ENCODE measurements at places on chromosomes 2 and 18.

- DNase-seq, result no peak
Observed at GRCh38 chr2:210399440-210400041, 77.0 kb downstream of the LANCL1 start.

GRCh38 chr2:12484536-12485115, 232.1 kb upstream of the TRIB2 start:
- no peak for DNase-seq

DNA sequence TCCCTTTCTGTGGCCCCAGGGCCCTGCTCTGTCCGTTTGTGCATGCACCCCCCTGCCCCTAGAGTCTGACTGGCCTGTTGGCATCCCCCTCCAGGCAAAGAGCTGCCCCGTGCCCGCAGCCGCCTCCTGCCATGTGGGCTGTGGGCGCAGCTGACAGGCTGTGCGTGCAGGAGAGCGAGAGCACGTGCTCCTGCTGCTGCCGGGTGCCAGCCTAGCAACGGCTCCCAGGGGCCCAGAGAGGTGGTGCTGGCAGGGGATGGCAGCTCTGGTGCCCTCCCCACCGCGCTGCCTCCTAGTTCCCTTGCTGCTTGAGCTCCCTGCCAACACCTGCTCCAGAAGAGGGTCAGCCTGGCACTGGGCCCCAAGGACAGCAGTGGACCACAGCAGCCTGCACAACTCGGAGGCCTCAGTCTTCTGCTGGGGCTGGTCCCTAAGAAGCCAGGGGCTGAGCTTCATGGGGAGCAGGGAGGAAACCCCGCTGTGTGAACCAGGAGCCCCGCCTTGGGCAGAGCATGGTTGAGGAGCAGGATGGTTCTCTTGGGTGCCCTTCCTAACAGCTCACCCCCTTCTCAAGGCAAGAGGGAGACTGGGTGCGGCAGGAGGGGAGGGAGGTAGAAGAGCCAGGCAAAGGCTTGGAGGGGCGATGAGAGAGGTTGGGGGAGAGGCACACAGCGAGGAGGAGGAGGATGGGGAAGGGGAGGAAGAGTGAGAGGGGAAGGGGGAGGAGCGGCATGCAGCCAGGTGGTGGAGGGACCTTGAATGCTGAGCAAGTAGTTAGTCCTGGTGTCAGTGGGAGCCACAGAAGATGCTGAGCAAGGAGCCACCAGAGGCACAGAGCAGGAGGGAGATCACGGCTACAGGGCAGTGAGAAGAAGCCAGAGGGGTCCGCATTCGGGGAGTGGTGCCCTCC, 23.8 kb upstream of the PTMA start:
- DNase-seq, result no peak

DNA sequence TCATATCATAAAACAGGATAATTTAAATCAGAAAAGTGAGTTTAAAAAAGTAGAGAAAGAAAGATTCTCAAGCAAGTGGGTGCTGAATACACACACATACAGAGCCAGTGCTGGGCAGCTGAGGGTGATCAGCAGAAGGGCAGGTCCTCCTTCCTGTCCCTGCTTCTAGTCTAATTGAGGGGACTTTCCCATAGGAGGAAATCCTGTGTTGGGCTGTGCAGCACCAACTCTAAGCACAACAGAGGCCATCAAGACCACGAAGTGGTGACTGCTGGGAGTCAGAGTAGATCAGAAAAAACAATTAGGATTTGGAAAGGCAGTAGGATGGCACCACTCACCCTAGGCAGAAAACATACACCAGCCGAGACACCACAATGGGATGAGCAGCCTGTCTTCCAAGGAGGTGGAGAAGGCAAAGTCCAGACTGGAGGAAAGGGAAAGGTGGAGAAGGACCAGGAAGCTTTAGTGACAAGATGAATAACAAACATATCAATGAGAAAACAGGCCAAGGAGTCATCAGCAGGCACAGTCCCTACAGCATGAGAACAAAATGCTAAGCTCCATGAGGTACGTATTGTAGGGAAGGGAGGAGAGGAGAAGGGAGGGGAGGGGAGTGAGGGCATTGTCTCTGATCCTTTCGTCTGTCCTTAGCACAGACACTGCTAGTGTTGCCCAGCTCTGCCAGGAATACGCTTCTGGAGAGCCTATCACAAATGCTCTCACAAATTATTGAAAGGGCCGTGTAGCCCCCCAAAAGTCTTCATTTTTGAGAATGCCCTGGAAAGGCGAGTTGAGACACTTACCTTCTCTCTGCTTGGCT, 16.7 kb upstream of the MSGN1 start:
- no peak for DNase-seq

DNA sequence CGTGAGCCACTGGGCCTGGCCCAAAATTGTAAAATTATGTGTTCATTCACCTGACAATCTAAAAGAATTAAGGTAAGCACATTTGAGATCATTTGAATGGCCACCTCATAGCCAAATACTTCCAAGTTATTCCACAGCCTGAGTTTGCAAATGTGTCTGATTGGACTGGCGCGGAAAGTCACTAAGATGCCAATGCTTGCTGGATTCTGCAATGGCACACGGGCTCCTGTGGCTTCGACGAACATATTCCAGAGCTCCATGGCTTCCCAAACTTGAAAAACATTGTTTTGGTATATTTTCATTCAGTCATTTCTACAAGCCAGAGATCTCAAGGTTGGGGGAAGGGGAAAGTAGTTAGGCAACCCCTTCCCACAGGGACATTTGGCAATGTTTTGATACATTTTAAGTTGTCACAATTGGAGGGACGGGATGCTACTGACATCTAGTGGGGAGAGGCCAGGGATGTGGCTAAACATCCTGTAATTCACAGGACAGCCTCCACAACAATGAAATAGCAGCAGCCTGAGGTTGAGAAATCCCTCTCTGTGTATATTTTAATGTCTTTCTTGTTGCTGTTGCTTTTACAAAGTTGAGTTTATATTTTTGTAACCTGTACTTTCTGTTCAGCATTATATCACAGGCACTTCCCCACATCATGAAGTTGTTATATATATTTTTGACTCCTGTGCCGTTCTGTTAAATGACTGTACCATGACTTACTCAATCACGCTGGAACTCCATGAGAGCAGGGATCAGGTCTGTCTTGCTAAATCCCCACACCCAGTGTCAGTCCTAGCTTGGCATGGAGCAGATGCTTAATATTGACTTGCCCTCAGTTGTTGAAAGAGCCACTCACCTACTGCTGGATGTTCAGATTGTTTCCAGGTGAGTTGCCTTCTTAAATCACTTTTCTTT, 56.9 kb downstream of the COL4A4 start:
- DNase-seq, result no peak

GRCh38 chr2:186484062-186484735, 1.9 kb upstream of the ZC3H15 start:
- no peak for DNase-seq

DNA sequence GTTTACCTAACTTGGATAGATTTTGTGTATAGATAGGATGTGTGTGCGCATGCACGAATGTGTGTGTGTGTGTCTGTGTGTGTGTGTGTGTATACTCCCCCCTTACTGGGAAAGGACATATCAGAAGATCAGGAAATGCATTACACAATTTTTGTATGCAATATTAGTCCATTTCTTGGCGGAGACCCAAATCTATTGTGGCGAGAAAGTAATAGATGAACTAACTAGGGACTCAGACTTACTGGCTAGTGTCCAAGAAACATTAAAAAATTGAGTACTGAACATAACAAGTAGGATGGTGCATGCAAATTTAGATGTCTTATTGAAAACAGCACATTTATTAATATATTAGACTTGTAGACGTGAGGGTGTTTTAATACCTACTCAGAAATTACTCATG, 1036.5 kb upstream of the FANCL start:
- DNase-seq, result no peak

DNA sequence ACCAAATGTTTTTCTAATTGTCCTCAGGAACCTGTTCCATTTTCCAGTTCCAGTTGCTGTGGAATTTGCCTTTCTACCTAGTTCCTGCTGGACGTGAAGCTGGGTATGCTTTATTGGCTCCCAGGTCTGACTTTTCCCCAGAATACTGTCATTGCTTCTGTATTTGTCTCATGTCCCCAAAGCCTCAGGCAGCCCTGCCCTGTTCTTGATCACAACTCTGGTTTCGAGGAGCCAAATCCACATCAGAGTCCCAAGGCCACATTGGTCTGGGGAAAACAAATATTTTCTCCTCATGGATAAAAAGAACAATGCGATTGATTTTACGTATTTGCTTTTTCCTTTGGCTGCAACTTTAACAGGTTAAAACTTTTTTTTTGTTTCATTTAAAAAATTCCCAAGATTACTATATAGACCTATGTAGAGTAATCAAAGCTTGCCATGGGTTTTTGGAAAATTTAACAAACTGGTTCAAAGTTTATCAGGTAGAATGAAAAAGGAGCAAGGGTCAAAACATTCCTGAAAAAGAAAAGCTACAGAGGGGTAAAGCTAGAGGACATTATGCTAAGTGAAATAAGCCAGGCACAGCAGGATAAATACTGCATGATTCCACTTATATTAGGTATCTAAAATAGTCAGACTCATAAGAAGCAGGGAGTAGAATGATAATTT, 85.2 kb downstream of the MDH1 start:
- DNase-seq, result no peak

DNA sequence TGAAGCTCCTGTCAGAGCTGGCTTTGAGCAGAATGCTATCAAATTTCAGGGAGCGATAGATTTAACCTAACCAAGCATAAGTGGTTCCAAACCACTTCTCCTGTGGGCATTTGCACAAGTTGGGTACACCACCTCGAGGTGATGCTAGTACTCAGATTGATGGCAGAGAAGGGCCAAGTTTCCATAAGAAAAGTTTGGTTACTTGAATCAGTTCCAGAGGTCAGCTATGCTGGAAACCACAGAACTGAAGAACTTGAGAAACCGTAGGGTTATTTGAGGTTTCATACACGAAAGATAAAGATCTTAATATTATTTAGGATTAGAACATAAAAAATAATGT, 238.2 kb upstream of the SOX11 start:
- no peak for DNase-seq

- peak; percentile 10 for DNase-seq
Observed at GRCh38 chr18:3129053-3129864, 90.5 kb downstream of the MYOM1 start.

- DNase-seq, result peak; percentile 95
Observed at GRCh38 chr2:12169721-12170120, 423.3 kb downstream of the LPIN1 start.

DNA sequence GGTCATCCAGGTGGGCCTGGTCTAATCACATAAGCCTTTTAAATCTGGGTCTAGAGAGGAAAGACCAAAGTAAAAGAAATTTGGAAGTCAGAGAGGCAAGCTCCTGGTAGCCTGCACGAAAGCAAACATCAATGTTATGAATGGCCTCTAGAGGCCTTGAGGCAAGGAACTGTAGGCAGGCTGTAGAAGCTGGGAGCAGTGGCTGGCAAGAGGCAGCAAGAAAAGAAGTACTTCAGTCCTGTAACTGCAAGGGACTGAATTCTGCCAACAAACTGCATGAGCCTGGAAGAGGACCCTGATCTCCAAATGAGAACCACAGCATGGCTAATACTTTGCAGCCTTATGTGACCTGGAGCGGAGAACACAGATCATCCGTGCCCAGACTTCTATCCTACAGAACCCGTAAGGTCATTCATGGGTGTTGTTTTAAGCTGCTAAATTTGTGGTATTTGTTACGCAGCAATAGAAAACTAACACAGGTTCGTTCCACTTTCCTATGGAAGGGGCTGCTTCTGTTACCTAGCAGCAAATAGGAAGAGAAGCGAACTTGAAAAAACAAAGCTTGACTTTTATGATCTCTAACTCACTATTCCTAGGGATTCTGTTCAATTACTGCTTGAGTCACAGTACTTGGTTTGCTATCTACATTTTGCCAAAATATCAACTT, 1.2 kb downstream of the IMMT start:
- no peak for DNase-seq

GRCh38 chr18:11906176-11906575, 1.9 kb downstream of the MPPE1 start:
- no peak for DNase-seq

GRCh38 chr2:186718903-186719302, 25.0 kb downstream of the FAM171B start:
- no peak for DNase-seq

GRCh38 chr2:126208266-126208665, 447.7 kb upstream of the GYPC start:
- no peak for DNase-seq

GRCh38 chr2:240959214-240959940, 39.0 kb upstream of the SNED1 start:
- no peak for DNase-seq

- no peak for DNase-seq
Observed at GRCh38 chr2:24110660-24111303, 12.4 kb downstream of the PFN4 start.

GRCh38 chr2:203476881-203477280, 58.2 kb downstream of the RAPH1 start:
- DNase-seq, result no peak

GRCh38 chr2:218166791-218167190, at the start of gene CXCR1:
Gene CXCR1 (minus strand): TSS chr2:218166962. CDS start chr2:218165211, 1,751 bp downstream.
- DNase-seq, result no peak

DNA sequence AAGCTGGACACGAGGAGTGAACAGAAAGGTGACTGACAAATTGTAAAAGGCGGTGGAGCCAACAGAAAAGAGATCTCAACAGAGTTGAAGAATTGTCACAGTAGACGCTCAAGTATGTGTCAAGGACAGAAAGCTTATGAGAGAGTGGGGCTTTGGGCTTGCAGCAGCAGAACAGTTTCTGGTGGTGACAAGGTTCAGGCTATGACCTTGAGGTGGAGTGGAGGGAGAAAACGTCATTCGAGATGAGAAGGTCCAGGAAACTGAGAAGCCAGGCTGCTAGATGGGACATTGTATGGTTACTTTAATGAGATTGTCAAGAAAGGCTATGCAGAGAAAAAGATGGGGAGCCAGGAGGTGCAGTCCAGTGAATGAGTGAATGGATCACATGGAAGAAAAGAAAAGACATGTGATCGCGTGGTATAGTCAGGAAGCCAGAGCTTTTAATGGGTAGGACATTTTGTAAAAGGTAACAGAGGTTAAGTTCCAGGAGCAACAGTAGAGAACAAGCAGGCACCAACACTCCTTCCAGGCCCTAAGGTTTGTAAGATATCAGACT, 91.1 kb upstream of the EPC2 start:
- DNase-seq, result no peak

Data from AG04449 (cell line).